Sciatic nerve (tissue), 2 donors: ENCODE measurements at places on chromosomes 12 and 14. TPM values are rescaled to one million over a fixed set of nuclear protein-coding genes. Genes with fewer than 3 reads are reported as not detected.

The ABCB9 gene
- total RNA-seq: 7.3 TPM

The RFX4 gene
- not detected for total RNA-seq

The RTL1 gene
- total RNA-seq: not detected

The LRFN5 gene
- total RNA-seq: 10.9 TPM

The SMIM41 gene
- total RNA-seq: 12.4 TPM

The FBLN5 gene
- total RNA-seq: 172 TPM

The RTN1 gene
- total RNA-seq: 5.4 TPM

The ADGRD1 gene
- 224 TPM for total RNA-seq

GRCh38 chr14:64195199-64195598 lies 99.0 kb downstream of the ESR2 start:
- no peak for DNase-seq

DNA sequence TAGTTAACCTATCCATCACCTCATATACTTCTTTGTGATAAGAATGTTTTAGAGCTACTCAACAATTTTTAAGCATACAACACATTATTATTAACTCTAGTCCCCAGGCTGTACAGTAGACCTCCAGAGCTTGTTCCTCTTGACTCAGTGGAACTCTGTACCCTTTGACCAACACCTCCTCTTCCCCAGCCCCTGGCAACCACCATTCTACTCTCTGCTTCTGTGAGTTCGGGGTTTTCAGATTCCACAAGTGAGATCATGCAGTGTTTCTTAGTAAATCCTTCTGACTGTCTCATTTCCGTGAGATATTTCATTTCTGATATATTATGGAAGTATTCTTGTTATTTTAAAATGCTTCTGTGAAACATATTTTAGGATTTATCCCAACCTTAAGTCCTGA lies 200.7 kb downstream of the PCNX1 start:
- DNase-seq: no peak

DNA sequence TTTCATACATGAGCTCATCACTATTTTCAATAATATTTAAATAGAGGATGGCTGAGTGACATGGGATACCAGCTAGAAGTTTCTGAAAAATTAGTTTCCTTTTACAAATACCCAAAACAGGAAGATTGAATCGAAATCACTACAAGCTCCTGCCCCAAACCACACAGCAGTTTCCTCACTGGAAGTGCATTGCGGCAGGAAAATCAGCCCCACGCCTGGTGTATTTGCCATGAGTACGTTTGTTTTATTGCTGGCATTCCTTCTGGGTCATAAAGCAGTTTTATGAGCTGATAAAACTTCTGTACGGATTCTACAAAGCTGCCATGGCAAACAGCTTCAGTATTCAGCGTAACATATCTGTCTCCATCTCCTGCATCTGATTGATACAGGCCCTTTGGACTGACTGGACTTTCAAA lies 23.7 kb downstream of the CDC42BPB start:
- no peak for DNase-seq

GRCh38 chr12:1435456-1435855 lies 158.9 kb downstream of the FBXL14 start:
- no peak for DNase-seq

DNA sequence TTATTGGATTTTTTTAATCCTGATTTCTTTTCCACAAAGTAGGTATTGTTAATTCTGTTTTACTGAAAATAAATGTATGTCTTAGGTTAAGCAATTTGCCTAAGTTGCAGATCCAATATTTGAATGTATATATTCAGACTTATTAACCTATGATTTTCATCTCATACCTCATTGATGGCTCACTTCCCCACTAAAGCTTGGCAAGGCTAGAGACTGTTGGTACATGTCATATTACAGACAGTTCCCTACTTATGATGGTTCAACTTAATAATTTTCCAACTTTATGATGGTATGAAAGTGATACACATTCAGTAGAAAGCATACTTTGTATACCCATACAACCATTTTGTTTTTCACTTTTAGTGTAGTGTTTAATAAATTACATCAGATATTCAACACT lies 33.2 kb upstream of the KCNH3 start:
- DNase-seq: no peak

GRCh38 chr14:75295061-75295461 lies 16.4 kb downstream of the FOS start:
- DNase-seq: peak; percentile 82

- peak; percentile 80 for DNase-seq
Measured at GRCh38 chr14:22886500-22887259, 3.7 kb downstream of the REM2 start.

GRCh38 chr12:111355201-111355925 lies 13.5 kb downstream of the PHETA1 start:
- no peak for DNase-seq

DNA sequence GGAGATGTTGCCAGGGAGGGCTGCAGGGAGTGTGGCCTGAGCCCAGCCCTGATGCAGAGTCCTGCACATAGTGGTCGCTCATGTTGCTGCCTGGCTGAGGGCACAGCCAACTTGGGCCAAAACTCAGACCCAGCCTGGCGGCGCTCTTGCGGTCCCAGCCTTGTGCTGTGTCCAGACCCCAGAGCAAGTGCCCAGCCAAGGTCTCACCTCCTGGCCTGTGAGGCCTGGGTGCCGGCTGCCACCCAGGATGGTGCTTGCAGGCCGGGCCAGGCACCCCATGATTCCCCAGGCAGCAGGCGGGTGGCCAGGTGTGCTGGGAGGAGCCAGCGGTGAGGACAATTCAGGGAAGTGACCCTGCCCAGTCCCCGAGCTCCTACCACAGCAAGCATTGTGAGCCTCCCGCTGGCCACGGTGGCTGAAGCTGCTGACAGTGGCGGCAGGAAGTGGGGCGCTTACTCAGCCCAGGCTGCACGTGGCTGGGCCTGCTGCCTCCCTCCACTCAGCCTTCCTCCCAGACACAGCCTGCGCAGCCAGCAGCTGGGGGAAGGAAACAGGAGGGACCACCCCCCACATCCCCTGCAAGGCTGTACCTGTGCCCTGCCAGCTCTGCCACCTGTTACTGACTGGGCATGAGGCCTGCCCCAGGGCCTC lies 17.7 kb upstream of the PGF start:
- DNase-seq: no peak

DNA sequence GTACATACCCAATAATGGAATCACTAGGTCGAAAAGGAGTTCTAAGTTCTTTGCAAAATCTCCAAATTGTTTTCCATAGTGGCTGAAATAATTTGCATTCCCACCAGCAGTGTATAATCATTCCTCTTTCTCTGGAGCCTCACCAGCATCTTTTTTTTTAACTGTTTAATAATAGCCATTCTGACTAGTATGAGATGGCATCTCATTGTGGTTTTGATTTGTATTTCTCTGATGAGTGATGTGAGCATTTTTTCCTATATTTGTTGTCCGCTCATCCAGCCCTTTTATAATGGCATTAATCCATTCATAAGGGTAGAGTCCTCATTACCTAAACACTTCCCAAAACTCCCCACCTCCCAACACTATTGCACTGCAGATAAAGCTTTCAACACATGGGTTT lies 278.3 kb downstream of the SEC23A start:
- DNase-seq: no peak

GRCh38 chr12:121697093-121697698 lies 15.4 kb upstream of the TMEM120B start:
- DNase-seq: no peak

DNA sequence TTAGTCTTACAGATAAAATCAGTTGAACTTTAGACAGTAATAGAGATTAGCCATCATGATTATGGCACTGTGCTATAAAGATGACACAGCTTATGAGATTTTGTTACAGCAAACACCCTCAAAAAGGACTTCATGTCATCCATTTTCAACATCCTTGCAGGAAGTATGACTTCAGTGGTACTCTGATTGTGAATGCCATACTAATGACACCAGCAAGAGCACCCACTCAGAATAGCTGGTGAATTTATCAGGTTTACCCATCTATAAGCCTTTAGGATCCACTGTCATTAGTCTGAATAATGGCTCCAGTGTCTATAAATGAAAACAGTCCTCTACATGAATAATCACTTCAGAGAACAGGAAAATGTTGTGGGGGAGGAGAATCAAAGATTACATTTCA lies 615.2 kb downstream of the RPS29 start:
- no peak for DNase-seq

GRCh38 chr12:12327802-12328201 lies 22.2 kb downstream of the MANSC1 start:
- DNase-seq: no peak

GRCh38 chr14:67167420-67168109 lies 21.7 kb upstream of the GARIN2 start:
- DNase-seq: no peak

DNA sequence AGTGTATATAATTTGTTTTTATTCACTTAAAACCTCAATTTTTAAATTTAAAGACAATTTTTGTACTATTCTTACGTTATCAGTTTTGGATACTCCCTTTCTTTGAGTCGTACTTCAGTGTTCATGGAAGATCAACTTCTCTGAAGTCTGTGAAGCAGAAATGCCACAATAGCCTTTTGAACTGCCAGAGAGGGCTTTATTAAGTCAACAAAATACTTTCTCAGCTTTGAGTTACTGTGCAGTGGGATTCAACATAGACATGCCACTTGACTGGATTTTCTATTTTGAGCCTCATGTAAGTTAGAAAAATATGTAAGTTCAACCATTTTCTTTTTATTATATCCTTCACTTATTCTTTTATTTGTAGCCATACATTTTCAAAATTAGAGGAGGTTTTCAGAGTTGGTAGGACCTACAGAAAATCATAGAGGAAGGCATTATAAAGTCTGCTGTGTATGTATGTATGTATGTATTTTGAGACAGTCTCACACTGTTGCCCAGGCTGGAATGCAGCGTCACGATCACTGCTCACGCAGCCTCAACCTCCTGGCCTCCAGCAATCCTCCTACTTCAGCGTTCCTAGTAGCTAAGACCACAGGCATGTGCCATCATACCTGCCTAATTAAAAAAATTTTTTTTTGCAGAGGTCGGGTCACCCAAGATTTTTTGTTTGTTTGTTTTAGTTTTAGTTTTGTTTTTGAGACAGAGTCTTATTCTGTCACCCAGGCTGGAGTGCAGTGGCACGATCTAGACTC lies 31.3 kb upstream of the BCAT1 start:
- no peak for DNase-seq

DNA sequence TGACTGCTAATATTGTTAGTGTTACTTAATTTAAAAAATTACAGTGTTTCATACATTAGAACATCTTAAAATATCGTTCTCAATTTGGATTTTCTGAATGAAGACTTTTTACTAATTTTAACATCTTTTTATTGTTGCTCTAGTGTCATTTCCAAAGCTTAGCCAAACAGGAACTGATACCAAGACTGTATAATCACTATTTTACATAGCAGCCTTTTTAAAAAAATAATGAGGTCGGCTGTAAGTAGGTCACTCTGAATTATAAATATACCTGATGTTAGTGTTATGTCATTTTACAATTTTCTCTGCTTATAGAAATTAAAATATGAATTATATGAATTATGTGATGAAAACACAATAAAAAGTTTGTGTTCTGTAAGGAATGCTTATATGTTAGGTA lies 321.5 kb downstream of the TMEM117 start:
- DNase-seq: no peak

- DNase-seq: no peak
Measured at GRCh38 chr12:95532851-95533250, 18.4 kb downstream of the USP44 start.

- DNase-seq: no peak
Measured at GRCh38 chr14:105195522-105196264, 14.6 kb upstream of the NUDT14 start.

DNA sequence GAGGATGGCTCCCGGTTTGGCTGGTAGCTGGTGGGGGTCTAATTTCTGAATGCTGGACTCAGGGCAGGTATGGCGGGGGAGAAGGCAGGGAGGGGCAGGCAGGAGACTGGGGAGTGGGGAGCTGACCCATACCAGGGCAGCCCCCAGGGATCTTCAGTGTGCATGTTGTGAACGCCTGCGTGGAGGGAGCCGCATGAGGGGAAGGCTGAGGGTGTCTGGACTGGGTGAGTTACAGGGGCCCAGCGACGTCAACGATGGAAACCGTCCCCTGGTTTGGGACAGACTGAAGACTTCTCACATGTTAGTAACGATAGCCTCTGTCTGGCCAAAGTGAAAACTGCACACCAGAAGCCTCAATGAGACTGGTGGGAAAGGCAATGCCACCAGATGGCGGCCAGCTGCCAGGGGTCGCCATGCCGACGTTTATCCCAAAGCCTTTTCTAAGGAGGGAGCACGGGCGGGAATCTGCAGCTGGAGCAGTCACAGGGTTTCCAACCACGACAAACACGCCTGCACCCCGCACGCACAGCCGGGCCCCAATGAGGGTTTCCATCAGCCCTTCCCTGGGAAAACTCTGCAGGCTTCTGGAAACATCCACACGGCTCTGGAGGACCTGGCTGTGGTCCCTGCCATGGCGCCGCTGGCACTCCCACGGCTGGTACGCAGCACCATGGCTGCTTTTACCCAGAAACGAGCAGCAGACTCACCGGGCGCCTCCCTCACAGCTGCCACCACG lies 14.0 kb downstream of the PGAM5 start:
- no peak for DNase-seq

- no peak for DNase-seq
Measured at GRCh38 chr14:105014032-105014431, 6.9 kb downstream of the CDCA4 start.

GRCh38 chr12:120784804-120785203 lies 59.2 kb downstream of the ACADS start:
- DNase-seq: no peak
